ENCODE measurements at places on chromosomes 11 and 22. TPM values are rescaled to one million over a fixed set of nuclear protein-coding genes. Genes with fewer than 3 reads are reported as not detected.

GRCh38 chr11:3103076-3103475 is 45.9 kb upstream of the CARS1 start:
- peak; percentile 45 for DNase-seq

- no peak for DNase-seq
These were observed 84.0 kb downstream of the PACS1 start for GRCh38 chr11:66154109-66154508.

DNA sequence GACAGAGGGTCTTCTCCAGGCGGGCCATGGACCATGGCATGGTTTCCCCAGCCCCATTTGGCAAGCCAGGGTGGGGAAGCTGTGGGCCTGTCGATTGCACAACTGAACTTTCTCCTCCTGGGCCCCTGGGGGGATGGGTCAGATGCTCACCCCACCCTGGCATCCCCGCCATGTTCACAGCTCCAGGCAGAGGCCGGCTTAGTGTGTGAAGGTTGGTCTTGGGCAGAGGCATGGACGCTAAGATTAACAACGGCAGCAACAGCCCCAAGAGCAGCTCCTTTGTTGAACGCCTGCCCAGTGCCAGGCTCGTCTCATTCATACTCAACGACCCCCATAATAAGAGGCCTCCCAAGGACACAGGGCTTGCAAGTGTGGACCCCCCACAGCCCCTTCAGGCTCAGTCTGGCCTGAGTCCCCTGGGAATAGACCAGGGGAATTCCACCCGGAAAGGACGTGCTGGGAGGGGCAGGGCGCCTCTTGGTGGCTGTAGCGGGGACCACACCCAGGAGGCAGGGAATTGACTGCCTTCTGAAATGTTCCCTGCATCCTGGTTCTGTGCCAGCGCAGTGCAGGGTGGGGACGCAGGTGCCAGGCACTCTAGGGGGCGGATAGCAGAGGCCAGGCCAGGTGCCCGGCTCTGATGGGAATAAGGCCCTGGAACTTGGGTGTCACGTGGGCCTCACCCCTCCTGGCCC is 8.3 kb downstream of the TSPO start:
- no peak for DNase-seq

- no peak for DNase-seq
These were observed 70.9 kb upstream of the PRDM11 start for GRCh38 chr11:45075519-45075918.

The GPR83 gene
- 0.18 TPM for total RNA-seq

The SORL1 gene
- 45.2 TPM for total RNA-seq

Measured in right lobe of liver (tissue), 6 donors.